ENCODE measurements at places on chromosomes 16 and 17. TPM values are rescaled to one million over a fixed set of nuclear protein-coding genes. Genes with fewer than 3 reads are reported as not detected.

DNA sequence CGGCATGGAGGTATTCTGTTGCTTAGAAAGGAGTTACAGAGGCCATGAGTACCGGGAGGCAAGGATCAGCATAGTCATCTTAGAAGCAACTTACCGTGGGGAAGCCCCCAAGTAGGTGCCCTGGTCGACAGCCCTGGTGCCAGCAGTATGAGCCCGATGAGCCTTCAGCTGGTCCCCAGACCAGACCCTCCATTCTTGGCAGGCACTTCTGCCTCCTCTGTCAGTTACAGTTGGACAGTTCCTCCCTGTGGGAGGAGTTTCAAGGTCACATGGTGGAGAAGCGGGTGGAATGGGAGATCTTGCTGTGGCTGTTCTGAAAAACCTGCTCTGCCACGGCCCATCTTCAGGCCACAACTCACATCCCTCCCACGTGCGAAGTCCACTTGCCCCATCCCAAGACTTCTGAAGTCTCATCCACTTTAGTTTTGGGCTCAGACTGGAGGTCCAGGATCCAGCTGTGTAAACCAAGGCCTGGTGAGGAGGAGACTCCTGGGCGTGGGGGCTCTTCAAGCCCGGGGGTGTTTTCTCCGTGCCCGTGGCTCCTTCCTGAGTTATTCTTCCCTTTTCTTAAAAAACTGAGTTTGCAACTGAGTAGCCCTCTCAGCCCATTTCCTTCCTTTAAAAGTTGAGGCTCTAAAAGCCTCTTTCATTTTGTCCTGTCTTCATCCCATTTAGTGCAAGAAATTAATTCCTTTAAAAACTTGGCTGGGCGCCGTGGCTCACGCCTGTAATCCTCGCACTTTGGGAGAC lies 133.5 kb downstream of the SEC14L1 start:
- no peaks in the 10 kb centered on the region for H3K4me1 ChIP-seq
- no peak overlapping the region for H3K27ac ChIP-seq
- no peak overlapping the region for H3K4me3 ChIP-seq
- no peaks in the 10 kb centered on the region for H3K36me3 ChIP-seq
- peaks cover 17% of the 10 kb centered on the region for H3K27me3 ChIP-seq
- no peak for DNase-seq

DNA sequence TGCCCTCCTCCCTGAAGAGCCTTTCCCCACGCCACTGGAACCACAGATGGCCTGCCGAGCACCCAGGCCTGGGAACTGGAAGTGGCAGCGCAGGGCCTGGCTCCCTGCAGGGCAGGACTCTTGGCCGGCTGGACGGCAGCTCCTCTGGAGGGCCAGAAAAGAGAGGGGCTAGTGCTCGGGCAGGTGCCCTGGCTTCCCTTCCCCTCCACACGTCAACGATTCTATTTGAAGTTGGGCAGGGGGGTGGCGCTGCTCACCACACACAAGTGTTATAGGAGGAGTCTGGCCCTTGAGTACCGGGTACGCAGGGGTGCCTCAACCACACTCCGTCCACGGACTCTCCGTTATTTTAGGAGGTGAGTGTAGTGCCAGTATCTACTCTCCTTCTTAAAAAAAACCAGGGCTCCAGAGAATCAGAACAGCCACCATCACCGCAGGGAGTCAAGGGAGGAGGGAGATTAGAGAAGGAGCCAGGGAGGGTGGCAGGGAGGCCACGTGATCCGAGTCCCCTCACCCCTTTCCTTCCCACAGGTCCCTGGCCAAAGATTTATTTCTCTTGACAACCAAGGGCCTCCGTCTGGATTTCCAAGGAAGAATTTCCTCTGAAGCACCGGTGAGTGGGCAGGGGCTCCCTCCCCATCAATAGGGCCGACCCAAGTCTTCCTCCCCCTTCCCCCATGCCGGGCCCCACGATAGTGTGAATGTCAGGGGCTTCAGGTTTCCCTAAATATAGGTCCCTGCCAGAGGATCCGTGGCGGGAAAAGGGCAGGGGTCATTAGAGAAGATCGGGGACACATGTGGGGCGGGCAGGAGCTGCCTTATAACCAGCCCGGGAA lies 1.4 kb upstream of the ALDOA start:
- no peaks in the 10 kb centered on the region for H3K27me3 ChIP-seq
- H3K4me3 ChIP-seq = peak overlapping the region; percentile 92
- peaks cover 44% of the 10 kb centered on the region for H3K36me3 ChIP-seq
- peak overlapping the region; percentile 99 for H3K27ac ChIP-seq

DNA sequence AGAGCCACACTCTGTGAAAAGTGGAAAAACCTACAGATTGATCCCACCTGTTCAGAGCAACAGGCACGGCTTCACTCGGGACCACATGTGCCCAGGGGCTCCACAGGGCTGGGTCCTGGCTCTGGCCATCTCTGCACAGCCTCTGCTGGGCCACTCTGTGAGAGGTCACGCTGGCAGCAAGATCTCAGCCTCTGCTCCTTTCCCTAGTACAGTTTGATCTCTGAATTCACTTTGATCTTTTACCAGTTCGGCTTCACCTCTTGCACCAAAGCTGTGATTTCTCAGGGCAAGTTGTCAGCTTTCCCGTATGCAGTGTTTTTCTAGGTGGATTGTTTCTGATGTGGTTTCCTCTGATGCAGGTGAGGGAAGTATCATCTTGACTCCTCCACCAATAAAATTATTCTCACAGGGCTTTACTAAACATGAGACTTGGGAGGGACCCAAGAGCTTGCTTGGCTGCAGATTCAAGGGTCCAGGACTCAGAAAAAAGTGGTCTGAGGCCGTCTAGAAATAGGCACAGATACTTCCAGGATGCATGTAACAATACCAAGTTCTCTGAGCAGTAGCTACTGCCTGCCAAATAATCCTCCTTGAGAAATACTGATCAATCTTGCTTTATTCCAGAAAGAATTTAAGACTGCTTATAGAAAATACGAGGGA lies 24.0 kb upstream of the ALDH3A1 start:
- peaks cover 28% of the 10 kb centered on the region for H3K4me1 ChIP-seq
- no peak overlapping the region for H3K27ac ChIP-seq
- DNase-seq = peak; percentile 77

DNA sequence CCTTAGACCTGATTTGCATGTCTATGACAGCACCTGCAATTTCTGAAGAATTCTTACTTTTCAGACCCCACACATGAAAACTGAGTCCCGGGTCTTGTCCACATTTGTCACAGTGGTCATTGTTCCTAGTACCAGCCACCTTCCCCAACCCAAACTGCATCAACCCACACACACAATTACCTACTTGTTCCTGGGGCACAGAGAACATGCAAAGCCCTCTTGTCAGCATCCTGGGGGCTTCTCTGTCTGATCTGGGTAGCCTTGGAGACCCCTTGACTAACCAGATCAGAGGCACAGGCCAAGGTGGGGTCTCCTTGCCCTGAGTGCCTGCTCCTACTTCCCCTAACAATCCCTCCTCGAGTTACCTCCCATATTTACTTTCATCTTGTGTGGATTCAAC lies 36.7 kb upstream of the PIK3R6 start:
- no peak overlapping the region for H3K4me3 ChIP-seq
- H3K27ac ChIP-seq = no peak overlapping the region
- peaks cover 32% of the 10 kb centered on the region for H3K4me1 ChIP-seq
- DNase-seq = no peak
- H3K36me3 ChIP-seq = peaks cover 66% of the 10 kb centered on the region

DNA sequence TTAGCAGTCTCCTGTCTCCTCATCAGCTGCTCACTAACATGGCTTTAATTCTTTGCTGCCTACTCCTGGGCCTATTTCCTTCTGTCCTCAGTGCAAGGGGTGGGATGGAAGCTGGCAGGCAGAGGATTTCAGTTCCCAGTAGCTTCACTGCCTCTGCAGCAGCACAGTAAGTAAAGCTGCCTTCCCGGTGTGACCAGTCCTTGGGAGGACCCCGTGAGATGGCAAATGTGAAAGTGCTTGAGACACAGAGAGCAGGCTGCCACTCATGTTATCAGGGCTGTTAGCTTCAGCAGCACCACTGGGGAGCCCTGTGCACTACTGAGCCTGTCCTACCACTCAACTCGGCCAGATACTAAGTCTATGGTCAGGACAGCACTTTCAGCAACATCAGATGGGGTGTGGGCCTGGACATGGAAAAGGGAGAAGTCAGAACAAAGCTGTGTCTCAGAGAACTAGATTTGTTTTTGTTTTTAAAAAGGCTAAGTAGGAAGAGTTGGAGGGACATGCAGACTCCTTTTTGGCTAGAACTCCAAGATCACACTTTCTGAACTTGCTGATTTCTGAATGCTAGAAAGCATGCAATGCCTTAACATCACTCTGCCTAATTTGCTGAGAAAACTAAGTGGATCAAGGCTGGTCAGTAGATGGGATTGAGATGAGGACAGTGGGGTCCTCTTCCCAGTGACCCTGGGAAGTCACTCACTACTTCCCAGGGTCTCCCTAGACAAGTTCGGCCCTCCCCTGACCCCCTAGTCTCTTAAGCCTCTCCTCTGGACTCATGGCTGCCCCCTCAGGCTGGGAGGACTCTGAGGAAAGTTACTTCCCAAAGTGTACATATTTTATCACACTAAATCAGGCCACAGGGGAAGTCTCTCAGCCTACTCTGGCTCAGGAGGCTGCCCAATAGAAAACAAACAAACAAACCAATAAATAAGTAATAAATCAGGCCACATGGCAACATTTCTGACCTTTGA lies 1.1 kb downstream of the ACSF2 start:
- H3K4me3 ChIP-seq = peak overlapping the region; percentile 87
- peaks cover 21% of the 10 kb centered on the region for H3K4me1 ChIP-seq
- DNase-seq = peak; percentile 80

DNA sequence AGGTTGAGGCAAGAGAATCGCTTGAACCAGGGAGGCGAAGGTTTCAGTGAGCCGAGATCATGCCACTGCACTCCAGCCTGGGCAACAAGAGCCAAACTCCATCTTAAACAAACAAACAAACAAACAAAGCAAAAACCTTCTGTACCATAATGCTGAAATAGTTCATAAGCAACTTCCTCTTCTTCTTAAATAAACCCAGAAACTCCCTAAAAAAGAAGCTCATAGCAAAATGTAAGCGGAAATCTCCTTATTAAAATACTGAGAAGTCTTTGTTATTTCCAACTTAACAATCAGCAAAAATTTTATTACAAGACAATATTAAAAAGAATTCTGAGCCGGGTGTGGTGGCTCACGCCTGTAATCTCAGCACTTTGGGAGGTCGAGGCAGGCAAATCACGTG lies 82.8 kb downstream of the FBXL20 start:
- no peaks in the 10 kb centered on the region for H3K27me3 ChIP-seq
- H3K27ac ChIP-seq = no peak overlapping the region
- no peak for DNase-seq
- no peaks in the 10 kb centered on the region for H3K36me3 ChIP-seq
- no peaks in the 10 kb centered on the region for H3K4me1 ChIP-seq

DNA sequence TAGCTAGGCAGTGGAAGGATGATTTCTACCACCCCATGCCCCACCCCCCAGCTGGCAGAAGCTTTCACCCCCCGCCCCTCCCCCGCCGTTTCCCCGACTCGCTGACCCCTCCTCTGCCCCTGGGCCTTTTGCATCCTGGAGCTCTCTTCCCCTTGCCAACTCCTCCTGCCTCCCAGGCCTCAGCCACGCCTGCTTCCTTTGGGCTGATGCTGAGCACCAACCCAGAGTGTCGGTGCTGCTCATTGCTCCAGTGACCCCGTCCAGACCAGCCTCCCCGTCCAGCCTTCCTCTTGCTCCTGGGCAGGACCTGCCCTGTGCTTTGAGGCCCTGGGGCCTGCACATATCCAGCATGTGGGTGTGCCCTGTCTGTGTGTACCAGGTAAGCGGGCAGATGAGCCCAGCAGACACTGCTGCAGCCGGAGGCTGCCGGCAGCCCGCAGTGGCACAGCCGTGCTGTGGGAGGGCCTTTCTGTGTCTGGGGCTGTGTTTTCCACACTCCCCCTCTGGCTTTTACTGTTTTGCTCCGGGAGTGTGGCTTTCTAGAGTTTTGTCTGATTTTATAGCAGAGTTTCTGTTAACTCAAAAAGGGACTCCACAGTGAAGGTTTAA lies 72.9 kb downstream of the JPH3 start:
- H3K4me1 ChIP-seq = peaks cover 2% of the 10 kb centered on the region
- H3K27ac ChIP-seq = no peak overlapping the region
- H3K27me3 ChIP-seq = peaks cover 2% of the 10 kb centered on the region
- H3K4me3 ChIP-seq = no peak overlapping the region

DNA sequence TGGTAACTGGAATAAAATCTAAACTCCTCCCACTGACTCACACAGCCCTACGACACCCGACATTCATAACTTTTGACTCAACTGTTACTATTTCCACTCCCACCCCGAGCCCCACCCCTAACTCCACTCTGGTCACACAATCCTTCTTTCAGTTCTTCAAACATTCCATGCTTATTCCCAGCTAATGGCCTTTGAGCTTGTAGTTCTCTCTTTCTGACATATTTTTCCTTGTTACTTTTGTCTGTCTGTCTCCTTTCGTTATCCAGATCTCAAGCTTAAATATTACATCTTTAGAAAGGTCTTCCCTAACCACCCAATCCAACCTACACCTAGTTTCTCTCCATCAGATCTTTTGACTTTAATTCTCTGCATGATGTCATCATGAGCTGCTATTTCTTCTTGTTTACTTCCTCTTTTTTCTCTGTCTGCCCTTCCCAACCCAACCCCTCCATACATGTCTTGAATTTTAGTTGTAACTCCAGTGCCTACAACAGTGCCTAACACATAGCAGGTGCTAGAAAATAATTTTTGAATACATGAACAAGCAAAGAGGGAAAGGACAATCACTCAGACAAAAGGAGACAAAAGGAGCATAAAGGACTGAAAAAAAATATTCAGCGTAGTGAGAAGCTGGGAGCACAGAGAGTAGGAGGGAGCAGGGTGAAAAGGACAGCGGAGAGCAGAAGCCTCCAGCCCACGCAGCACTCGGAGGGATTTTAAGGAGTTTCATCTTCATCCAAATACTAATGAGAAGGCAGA lies 65.2 kb upstream of the SMIM36 start:
- H3K27me3 ChIP-seq = peaks cover 22% of the 10 kb centered on the region
- H3K27ac ChIP-seq = no peak overlapping the region
- peaks cover 3% of the 10 kb centered on the region for H3K4me1 ChIP-seq

DNA sequence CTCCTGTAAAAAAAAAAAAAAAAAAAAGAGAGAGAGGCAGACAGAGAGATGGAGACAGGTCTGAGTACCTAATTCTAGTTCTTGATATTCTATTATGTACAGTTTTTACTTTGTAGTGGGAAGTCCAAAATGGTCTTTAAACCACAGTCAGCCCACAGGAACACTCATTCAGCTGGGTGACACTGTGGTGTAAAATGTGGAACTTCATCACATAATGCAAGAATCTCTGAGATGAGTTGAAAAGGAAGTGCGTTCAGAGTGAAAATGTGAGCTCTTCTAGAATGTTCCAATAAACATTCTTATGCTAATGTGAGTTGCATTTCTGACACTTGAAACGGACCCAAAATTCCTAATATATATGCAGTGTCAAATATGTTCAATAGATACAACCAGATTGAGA lies 972.1 kb downstream of the CDH11 start:
- no peak overlapping the region for H3K4me3 ChIP-seq
- H3K27ac ChIP-seq = no peak overlapping the region
- no peaks in the 10 kb centered on the region for H3K36me3 ChIP-seq
- no peaks in the 10 kb centered on the region for H3K27me3 ChIP-seq

MYH13 gene
- not detected for total RNA-seq

CD300LD gene
- not detected for total RNA-seq

SLC6A2 gene
- total RNA-seq = not detected

SLC5A2 gene
- total RNA-seq = not detected

CFAP52 gene
- not detected for total RNA-seq

CPHXL2 gene
- not detected for total RNA-seq

PRRT2 gene
- 1.6 TPM for total RNA-seq

MFAP4 gene
- total RNA-seq = not detected
